Upper lobe of right lung (tissue), 1 donor: ENCODE measurements at places on chromosomes 3 and 15. TPM values are rescaled to one million over a fixed set of nuclear protein-coding genes. Genes with fewer than 3 reads are reported as not detected.

The RNF123 gene
- 41.4 TPM for total RNA-seq

The GREM1 gene
- total RNA-seq, result 2.8 TPM

GRCh38 chr3:4251412-4251811, 51.8 kb upstream of the SETMAR start:
- H3K36me3 ChIP-seq, result no peaks in the 10 kb centered on the region
- no peak for DNase-seq
- H3K27me3 ChIP-seq, result no peaks in the 10 kb centered on the region
- H3K4me1 ChIP-seq, result no peaks in the 10 kb centered on the region

- peak; percentile 44 for DNase-seq
- H3K27ac ChIP-seq, result no peak overlapping the region
- no peaks in the 10 kb centered on the region for H3K4me1 ChIP-seq
- H3K27me3 ChIP-seq, result peaks cover 5% of the 10 kb centered on the region
- no peak overlapping the region for H3K4me3 ChIP-seq
Measured at GRCh38 chr3:14513566-14514322, 26.4 kb downstream of the GRIP2 start.

- no peaks in the 10 kb centered on the region for H3K27me3 ChIP-seq
- H3K36me3 ChIP-seq, result peaks cover 1% of the 10 kb centered on the region
- H3K4me1 ChIP-seq, result peaks cover 85% of the 10 kb centered on the region
- H3K27ac ChIP-seq, result peak overlapping the region; percentile 87
Measured at GRCh38 chr15:90062462-90062932, 39.8 kb downstream of the IDH2 start.

GRCh38 chr3:196754091-196754981, 14.7 kb downstream of the PAK2 start:
- peaks cover 7% of the 10 kb centered on the region for H3K4me1 ChIP-seq
- no peak for DNase-seq
- H3K27me3 ChIP-seq, result no peaks in the 10 kb centered on the region
- no peak overlapping the region for H3K4me3 ChIP-seq
- no peak overlapping the region for H3K27ac ChIP-seq
